ENCODE measurements at places on chromosomes 16 and 17.

DNA sequence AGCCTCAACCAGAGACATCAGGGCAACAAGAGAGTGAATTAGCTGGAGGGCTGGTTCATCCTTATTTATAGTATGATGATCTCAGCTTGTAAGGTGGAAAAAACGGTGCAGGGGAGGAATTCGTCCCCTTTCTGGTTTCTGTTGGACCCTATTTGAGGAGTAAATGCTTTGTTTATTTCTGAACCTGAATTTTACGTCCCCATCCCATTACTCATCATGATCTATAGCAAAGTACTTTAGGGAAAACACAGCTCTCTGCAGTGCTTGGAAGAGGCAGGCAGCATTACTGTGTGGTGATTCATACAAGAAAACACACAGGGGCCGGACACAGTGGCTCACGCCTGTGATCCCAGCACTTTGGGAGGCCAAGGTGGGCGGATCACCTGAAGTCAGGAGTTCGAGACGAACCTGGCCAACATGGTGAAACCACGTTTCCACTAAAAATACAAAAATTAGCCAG, 8.0 kb upstream of the VAT1L start:
- DNase-seq, result no peak

DNA sequence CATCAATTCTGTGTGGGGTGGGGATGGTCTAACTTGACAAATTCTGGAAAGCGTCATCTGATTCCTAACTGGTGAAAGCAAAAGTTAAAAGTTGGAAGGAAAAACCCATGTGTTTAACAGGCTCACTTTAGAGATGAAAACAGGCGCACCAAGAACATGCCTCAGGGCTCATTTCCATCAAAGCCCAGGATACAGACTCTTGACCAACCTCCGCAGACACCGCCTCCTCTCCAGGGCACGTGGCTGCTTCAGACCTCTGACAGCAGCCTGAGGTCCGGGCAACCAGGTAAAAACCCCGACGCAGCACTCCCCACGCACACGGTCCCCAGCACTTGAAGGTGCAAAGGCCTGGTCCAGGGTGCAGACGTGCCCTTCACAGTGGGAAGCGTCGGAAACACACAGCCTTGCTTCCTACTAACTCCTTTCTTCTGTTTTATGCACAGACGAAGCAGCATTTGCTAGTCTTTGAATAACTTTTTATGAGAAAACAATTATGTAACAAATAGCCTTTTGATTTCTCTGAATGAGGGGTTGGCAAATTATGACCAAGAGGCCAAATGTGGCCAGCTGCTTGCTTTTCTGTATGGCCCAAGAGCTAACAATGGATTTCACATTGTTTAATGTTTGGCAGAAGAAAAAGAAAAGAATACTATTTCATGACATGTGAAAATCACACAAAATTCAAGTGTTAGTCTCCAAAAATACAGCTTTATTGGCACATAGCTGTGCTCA, 44.2 kb upstream of the TRAP1 start:
- no peak for DNase-seq

- no peak for DNase-seq
These were observed 3.9 kb downstream of the HS3ST3A1 start for GRCh38 chr17:13597723-13598347.

- no peak for DNase-seq
These were observed 3.5 kb downstream of the LIMD2 start for GRCh38 chr17:63696381-63696961.

DNA sequence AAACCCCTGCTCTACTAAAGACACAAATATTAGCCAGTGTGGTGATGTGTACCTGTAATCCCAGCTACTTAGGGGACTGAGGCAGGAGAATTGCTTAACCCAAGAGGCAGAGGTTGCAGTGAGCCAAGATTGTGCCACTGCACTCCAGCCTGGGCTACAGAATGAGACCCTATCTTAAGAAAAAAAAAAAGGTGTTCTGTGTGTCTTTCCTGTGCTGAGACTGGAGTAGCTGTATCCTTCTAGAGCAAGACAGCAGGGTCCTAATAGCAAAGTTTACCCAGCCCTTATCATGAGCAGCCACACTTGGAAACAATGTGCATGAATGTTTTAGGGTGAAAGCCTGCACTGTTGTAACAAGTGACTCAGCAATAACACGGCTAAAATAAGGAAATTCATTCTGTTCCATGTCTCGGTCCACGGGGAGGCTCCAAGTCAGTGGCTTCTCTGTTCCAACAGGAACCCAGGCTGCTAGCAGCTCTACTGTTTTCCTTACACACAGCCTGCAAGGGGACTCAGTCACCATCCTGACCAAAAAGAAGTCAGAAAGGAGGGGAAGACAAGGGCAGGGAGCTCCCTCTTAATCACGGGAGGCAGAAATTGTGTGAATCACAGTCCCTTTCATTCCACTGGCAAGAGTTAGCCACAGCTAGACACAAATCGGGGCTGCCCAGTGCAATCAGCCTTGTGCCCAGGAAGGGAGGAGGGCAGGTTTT, 7.1 kb upstream of the SLC5A11 start:
- DNase-seq, result no peak

GRCh38 chr16:80610481-80611156, 69.8 kb downstream of the DYNLRB2 start:
- no peak for DNase-seq
